Activated T-helper 9 cell treated with anti-CD3 and anti-CD28 coated beads, Interleukin-2, amount 50 U/mL, for 16 hours (primary cell): ENCODE measurements at places on chromosomes 12 and 14.

GRCh38 chr12:42365486-42365885 lies 39.5 kb downstream of the PPHLN1 start:
- no peak for DNase-seq

- DNase-seq: peak; percentile 42
Measured at GRCh38 chr14:50520947-50521815, 11.2 kb downstream of the MAP4K5 start.

DNA sequence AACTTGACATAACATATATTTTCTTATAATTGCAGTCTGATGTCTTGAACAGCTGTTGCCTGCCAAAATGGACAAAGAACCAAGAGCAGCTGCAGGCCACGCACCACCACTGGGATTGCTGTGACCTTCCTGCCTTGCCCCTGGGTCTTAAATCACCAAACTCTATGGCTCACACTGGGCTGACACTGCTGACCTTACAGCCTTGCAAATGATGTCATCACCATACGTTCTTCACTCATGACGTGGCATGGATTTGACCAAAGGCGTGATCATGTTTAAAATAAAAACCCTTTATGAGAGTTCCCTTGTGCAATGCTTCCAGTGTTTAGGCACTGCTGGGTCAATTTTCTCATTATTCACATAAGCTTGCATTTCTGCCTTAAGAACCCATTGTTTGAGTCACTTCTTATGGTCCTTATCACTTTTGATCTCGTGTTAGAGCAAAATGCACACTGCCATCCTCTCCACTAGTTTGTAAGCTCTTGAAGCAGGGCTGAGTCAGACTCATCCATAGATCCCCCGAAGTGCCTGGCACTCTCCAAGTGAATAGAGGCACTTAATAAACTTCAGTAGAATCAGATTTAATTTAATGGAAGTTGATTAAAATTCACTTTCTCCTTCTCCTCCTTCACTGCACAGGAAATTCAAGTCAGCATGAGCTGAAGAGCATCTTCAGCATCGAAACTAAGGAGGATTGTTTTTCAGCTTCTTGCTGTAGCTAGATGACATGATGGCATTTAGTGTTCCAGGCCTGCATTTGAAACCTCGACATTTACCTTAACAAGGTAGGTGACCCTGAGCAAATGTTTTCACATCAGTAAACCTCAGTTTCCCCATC lies 132.4 kb upstream of the PZP start:
- no peak for DNase-seq

- no peak for DNase-seq
Measured at GRCh38 chr12:93245543-93245942, 132.2 kb upstream of the NUDT4 start.

DNA sequence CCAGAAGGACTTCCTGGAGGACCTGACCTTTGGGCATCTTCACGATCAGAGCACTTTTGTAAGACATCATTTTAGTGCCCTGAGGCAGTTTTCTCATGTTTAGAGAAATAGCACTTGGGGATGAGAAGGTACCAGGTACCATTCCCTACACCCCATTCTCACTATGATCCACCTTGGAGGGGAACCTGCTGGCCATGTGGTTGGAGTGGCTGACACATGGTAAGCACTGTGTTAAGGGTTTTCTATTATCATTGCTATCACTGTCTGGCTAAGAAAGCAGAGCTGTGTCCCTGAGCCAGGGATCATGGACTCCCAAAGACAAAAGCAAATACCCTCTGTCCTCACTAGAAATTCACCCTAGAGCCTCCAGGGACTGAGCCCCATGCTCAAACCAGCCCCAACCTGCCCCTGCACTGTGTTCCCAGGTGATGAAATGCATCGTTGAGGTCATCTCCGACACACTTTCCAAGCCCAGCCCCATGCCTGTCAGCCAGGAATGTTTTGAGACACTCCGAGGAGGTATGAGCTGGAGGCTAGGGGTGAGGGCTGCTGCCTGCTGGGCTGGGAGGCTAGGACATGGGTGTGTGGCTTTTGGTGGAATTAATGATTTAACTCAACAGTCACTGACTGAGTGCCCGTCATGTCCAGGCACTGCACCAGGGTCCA lies 3.4 kb downstream of the CHGA start:
- DNase-seq: no peak

GRCh38 chr12:50055831-50056638 lies 1.4 kb upstream of the ASIC1 start:
- DNase-seq: peak; percentile 34

- DNase-seq: no peak
Measured at GRCh38 chr14:37083599-37083998, 88.8 kb downstream of the SLC25A21 start.

DNA sequence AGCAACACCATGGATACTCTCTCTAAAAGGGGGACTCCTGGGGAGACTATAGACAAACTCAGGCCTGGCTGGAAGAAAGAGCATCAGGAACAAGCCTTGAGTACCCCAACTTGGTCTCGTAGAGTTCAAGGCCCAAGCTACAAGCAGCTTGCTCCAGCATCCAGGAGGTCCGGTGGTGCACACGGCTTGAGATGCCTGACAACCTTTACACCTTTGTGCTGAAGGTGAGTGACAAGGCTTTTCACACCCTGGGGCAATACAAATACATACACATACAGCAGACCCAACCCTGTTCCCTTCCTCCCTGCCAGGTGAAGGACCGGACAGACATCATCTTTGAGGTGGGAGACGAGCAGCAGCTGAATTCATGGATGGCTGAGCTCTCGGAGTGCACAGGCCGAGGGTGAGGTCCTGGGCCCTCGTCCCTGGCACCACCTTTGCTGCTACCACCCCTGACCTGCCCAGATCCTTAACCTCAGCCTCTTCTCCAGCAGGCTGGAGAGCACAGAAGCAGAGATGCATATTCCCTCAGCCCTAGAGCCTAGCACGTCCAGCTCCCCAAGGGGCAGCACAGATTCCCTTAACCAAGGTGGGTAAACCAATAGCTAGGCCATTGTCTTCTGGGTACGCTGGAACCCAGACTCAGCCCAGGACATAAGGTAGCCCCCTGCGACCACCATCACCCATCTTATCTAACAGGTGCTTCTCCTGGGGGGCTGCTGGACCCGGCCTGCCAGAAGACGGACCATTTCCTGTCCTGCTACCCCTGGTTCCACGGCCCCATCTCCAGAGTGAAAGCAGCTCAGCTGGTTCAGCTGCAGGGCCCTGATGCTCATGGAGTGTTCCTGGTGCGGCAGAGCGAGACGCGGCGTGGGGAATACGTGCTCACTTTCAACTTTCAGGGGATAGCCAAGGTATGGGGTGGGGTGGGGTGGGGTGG lies 41.2 kb downstream of the SH2B3 start:
- no peak for DNase-seq
